Lower leg skin (tissue), 4 donors: ENCODE measurements at places on chromosomes 5 and 9. TPM values are rescaled to one million over a fixed set of nuclear protein-coding genes. Genes with fewer than 3 reads are reported as not detected.
A peak's percentile ranks its signal among the peaks of the same experiment; 100 is the strongest.

GRCh38 chr9:86405926-86406325, 51.7 kb upstream of the TUT7 start:
- DNase-seq, result peak; percentile 59

- DNase-seq, result no peak
Measured at GRCh38 chr5:64331597-64332277, 166.1 kb downstream of the RNF180 start.

DNA sequence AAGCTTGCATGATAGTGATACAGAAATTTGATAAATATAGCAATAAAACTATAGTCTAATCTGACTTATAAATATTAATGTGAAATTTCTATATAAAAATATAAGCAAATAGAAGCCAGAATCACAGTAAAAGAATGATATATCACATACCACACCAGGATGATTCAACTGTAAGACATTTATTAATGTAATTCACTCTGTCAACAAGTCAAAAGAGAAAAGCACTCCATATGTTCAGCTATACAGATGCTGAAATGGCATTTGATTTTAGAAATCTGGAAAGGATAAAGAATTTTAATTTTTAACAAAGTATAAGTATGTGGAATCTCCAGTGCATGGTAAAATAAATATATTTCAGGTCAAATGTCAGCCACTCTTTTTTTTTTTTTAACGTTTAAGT, 372.4 kb downstream of the KCNN2 start:
- DNase-seq, result no peak

GRCh38 chr9:4138781-4139180, 161.1 kb downstream of the GLIS3 start:
- DNase-seq, result no peak

GPRIN1 gene
- 1.6 TPM for total RNA-seq

- no peak for DNase-seq
Measured at GRCh38 chr5:116454417-116454927, 120.2 kb downstream of the SEMA6A start.

LRRC26 gene
- total RNA-seq, result 29.0 TPM

GRCh38 chr9:137394866-137395665, 27.9 kb downstream of the EXD3 start:
- DNase-seq, result no peak

DNA sequence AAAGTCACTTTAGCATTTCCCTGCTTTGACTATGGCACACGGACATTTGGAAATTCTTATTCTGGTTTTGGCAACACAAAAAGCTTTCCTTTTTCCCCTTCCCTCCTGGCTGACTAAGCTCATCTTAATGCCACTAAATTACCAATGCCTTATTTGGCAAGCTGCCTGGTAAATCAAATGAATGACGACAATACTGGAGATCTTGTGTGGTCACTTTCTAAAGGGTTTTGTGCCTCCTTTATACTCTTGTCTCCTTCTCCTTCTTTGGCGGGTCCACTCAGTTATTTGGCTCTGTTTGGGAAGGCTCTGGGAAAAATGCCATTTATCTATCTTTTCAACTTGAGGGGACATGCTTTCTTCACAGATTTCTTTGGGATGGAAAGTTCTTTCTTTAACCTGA, 34.9 kb downstream of the SH3GL2 start:
- no peak for DNase-seq

GCNT4 gene
- 5.5 TPM for total RNA-seq
